ENCODE measurements at places on chromosomes 12 and 14.

DNA sequence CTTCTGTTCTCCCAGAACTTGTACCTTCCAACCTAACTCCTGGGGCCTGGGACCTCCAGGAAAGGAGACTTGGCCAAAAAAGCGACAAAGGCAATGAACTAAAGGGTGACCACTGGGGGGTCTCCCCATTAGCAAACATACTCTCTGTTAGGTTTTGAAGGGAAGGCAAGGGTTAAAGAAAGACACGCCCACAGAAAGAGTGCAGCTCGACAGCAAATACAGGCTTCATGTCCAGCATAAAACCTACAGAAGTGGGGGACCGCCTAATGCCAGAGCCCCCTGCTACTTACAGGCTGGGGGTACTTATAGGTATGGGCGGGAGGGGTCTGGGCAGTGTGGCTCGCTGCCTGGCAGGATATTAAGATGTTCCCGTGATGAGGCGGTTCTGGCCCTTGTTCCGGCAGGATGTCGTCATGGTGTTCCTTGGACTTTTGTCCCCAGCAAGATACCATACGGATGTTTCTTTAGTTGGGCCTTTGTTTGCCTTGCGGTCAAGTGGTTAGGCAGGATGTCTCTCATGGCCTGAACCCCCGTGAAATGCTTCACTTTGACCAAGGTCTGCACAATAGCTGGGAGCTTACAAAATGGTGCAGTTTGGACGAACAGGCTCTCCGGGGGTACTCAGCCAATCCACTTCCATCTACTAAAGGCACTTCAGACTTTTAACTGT lies 53.4 kb downstream of the PRMT8 start:
- no peak for DNase-seq

DNA sequence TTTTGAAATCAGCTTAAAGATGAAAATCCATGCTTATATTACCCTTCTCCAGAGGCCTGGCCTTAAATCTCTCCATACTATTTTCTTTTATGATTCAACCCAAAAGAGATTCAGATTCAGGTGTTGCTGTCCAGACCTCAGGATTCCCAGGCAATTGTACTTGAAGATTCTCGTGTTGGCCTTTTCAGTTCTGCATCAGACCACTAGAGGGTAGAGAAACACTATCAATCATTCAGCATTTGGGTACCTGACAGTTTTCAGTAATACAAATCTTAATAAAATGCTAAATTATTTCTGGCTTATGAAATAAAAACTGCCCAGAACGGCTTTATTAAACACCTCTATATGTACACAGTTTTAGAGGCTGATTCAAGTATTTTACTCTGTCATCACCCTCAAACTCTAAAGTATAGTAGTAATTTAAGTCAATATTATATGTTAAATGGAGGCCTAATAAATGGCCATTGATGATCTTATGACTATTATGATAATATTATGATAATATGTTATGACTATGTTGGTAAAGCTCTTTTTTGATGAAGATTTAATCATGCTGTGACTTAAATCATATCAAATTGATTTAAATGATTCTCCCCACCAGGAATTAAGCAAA lies 301.1 kb downstream of the DUSP6 start:
- no peak for DNase-seq

- DNase-seq, result no peak
Observed at GRCh38 chr12:75086091-75087038, 123.3 kb downstream of the KCNC2 start.

DNA sequence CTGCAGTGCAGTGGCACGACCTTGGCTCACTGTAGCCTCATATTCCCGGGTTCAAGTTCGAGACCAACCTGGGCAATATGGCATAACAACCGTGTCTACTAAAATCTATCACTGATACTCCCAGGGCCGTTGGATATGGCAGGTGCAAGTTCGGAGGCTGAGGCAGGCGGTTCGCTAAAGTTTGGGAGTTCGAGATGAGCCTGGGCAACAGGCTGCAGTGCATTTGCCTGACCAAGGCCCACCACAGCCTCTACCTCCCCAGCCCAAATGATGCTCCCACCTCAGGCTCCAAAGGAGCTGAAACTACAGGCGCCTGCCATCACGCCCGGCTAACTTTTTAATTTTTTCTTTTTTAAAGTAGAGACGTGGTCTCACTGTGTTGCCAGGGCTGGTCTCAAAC lies 177.1 kb upstream of the ALG10B start:
- DNase-seq, result no peak

DNA sequence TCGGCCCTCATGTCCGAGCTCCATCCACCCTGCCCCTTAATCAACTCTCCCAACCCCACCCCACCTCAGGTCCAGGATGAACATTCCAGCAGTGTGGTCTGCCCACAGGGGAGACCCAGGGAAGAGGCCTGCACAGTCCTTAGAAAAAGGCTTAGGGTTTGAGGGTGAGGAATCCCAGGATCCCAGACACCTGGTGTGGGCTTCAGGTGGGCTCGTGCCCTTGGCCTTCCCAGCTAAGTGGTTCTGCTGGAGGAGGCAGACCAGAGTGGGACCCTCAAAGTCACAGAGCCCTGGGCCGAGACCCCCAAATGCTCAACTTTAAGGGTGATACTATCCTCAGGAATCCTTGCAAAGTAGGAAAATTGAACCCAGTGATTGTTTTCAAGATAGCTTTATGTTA lies 25.4 kb upstream of the PPP2R5C start:
- DNase-seq, result no peak

GRCh38 chr14:105059035-105059924 lies 6.0 kb downstream of the GPR132 start:
- no peak for DNase-seq

DNA sequence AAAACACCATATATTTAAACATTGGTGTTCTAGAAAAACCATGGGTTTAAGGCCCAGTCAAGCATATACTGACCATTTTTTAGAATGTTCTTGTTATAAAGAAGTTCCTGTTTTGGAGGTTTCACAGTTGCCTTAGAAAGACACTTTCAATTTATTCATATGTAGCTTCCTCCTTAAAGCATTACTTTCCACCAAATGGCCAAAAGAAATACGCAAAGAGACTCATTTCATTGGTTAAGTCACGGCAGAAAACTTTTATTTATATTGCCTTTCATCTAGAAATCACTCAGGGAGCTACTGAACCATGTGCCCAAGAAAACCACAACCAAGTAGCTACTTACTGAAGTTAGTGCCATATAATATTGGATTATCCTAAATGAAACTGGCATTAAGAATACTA lies 40.0 kb downstream of the MYBPC1 start:
- no peak for DNase-seq

DNA sequence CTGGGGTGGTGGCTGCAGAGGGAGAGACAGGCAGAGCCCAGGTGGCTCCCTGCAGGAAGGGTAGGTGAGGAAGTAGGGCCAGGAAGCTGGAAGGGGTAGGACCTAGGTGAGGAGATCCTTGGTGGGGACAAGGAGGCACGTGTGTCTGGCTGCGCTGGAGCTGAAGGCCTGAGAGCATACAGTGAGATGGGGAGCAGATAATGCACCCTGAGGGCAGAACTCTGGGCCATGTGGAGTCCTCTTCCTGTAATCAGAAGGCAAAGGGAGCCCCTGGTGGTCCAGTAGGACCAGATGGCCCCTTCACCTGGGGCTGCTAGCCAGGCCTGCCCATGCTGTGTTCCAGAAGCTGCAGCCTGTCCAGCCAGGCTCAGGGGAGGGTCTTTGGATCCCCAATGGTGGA lies 15.3 kb upstream of the KRT80 start:
- no peak for DNase-seq

DNA sequence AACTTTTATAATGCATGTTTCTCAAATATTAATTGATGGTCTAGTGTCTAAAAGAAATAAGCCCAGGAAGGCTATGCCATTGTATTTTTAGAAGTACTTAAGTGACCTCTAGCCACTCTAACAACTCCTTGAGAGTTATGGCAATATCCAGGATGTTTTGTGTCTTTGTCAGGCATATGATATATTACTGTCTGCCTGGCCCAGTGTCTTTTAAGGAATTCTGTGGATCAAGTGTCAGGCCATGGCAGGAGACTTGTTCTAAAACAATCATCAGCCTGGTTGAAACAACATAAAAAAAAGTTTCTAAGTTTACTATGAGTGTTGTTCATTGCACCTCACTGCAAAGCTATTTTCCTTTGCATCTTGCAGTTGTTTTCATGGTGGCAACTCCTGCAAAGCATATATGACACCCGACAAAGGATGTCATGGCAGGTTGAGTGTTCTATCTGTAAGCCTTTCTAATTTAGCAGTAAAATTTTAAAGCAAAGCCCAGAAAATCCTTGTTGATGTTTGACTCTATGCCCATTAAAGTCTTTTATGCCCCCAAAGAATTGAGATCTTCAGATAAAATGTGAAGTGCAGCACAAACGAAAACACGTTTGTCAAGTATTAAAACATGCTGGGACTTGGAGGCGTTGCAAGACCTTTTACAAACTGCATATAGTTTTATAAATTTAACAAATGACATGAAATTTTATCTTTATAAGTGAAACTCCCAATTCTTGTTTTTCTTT lies 89.5 kb upstream of the SLC38A2 start:
- no peak for DNase-seq

GRCh38 chr12:57983858-57984505 lies 42.6 kb downstream of the ATP23 start:
- DNase-seq, result no peak

GRCh38 chr12:89067421-89068187 lies 284.7 kb downstream of the DUSP6 start:
- DNase-seq, result no peak

DNA sequence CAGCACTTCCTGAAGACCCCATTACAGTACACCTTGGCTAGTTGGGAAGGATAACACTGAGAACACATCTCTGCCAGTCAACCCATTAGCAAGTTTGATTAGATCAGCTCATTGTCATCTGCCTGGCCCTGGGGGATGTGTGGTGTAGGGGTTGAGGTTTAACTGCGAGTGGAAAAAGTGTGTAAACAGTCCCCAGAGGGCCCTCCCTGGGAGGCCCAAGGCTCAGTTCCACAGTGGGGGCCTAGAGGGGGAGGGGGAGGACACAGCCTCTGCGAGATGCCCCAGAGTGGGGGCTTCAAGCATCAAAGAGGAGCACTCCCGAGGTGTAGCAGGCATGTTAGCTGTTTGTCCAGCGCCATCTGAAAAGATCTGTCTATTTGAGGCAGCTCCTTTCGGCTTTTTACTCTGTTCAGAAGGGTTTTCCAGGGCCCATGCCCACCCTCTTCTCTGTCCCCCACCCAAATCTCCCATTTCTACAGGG lies 344 bp downstream of the LPAR5 start:
- no peak for DNase-seq

DNA sequence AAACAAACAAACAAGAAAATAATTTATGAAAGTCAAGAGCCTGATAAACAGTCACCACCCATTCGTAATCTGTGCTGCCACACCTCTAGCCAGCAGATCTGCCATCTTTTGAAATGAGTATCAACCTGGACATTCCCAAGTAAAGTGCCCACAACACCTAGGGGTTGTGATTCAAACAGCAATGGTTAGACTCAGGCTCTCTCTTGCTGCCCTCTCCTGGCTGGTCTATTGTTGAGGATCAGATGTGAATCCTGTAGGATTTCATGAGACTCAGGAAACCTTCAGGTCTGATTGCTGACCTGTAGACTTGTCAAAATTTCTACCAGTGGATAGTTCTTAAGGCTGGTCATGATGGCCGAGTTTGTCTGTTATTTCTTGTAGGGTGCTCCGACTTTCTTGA lies 26.8 kb downstream of the DGLUCY start:
- DNase-seq, result no peak

DNA sequence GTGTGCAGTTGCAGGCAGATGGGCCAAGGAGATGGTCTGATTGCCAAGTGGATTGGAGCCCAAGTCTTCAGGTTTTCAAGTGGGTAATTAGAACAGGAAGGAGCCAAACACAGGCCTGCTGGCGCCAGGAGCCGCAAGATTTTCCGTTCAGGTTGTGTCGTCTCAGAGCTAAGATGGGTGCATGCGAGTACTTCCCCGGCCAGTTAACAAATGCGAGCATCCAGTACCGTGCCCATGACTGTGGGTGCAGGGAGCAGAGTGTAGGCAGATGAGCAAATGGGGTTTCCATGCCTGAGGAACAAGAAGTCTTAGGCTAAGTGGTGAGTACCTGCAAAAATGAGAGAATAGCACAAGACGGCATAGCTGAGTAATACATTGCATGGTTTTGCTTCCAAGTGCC lies 90.5 kb downstream of the CHST11 start:
- no peak for DNase-seq

DNA sequence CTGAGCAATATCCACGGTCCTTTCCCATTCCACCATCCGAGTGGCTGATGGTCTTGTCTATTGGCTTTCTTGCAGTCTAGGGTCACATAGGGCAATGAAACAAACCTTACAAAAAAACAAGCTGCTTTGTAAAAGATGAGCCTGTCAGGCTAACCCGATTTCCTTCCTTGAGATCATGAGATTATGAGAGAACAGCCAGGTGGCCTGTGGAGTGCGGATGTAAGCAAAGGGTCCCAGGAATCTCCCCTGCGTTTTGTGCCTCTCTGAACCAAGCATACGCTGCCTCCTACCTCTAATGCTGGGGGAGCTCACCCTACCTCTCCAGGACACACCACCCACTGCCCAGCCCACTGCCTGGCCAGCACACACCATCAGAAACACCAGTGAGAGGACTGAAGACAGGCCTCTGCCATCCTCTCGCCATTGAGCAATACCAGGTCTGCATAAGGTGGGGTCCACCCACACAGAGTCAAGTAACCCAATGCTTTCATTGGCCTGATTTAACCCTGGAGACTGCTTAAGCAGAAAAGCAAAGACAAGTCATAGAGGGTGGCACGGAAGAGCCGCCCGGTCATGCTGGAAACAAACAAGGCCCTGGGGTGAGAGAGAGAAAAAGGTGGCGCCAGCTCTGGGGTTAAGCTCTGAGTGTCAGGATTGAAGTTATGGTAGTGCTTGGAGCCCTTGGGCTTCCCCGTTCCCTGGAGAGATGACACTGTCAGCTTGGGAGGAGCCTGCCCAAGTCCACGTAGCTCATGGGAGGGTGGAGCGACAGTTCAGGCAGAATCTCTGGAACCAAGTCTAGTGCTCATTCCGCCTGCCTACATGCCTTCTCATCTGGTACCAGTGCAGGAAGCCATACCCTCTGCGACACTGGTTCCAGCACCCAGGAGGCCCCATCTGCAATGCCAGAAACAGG lies 46.6 kb downstream of the CALM1 start:
- no peak for DNase-seq

GRCh38 chr12:13496111-13496510 lies 299.6 kb downstream of the EMP1 start:
- DNase-seq, result no peak

DNA sequence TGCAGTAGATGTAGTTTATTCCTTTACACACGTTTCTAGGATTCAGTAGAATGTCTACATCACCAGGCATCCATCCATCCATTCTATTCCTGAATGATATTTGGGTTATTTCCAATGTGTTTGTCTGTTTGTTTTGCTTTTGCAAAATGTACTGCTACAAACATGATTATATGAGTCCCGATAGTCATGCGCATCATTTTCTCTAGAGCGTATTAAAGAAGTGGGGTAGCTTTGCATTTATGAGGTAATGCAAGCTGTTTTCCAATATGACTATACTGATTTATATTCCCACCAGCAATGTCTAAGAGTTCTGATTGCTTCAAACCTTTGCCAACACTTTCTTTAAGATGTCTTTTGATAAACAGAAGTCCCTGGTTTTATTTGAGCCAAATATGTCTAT lies 253.2 kb downstream of the NOVA1 start:
- no peak for DNase-seq

GRCh38 chr12:95731519-95731958 lies 59.0 kb downstream of the NTN4 start:
- no peak for DNase-seq
